ENCODE measurements at places on chromosomes 16 and 17.

- DNase-seq = no peak
These were observed 6.5 kb upstream of the MTMR4 start for GRCh38 chr17:58520843-58521430.

GRCh38 chr16:22008215-22009059 lies 526 bp downstream of the MOSMO start:
- DNase-seq = peak; percentile 18

DNA sequence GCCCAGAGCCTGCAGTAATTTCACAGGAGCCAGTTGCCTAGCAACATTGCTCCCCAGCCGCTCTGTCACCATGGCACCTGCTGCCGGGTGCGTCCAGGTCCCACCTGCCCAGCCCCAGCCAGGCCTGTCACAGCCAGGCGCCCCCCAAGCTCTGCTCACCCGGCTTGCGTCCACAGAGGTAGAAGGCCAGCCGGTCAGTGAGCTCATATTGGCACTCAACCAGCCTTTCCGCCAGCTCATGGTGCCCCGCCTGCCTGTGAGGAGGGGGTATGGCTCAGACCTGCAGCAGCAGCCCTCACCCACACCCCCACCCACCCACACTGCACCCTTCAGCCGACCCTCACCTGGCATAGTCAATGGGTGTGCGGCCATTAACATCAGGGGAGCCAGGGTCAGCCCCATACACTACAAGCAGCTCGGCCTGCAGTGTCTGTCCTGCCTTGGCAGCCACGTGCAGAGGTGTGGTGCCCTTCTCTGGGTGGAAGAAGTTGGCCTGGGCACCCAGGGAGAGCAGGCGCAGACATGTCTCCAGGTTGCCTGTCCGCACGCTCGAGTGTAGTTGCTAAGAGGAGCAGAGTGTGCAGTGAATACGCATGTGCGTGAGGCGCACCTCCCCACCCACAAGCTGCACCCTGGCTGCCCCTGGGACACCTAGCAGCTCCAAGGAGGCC lies 7.7 kb downstream of the GIT1 start:
- no peak for DNase-seq

- no peak for DNase-seq
These were observed 113.3 kb downstream of the VPS53 start for GRCh38 chr17:601244-601925.

DNA sequence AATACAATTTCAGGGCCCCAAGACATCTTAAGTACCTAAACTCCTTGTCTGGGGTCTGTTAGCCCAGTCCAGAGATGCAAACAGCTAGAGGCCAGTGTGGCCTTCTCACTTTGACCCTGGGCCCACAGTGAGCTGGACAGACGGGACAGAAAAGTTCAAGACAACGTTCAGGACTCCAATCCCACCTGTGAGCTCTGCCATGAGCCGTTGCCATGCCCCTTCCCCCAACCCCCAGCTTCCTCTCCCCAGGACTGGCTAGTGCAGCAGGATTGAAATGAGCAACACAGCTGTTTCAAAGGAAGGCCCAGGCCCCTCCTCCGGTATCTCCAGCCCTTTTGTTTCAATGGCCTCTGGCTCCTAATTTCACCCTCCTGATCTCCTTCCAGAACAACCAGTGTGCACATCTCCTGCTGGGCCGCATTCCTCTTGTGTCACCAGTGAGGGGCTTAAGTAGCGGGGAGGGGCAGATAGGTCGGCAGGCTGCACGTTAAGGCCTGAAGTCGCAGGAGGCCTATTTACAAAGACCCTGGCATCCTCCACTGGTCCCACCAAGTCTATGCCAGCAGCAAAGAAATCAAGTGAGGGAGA lies 11.3 kb downstream of the AXIN2 start:
- DNase-seq = no peak

DNA sequence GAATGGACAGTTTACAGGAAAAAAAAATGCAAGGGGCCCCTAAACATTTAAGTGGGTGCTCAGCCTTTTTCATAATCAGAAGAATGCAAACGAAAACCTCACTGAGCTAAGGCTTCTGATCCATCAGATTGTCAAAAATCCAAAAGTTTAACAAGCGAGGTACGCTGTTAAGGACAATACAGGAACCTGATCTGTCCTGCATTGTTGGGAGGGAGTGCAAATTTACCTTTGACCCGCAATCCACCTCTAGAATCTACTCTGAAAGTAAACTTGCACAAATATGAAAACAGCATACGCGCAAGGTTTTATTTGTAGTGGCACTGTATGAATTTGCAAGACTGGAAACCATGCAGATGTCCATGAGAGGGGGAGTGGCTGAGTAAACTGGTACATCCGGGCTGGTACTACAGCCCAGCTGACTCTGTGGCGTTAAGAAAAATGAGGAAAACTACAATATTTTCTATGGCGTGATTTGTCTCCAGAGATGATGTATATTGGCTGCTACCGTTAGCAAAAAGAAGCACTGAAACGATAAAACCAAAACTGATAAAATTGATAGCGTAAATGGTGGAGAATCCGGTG lies 28.8 kb upstream of the ST6GALNAC1 start:
- no peak for DNase-seq

DNA sequence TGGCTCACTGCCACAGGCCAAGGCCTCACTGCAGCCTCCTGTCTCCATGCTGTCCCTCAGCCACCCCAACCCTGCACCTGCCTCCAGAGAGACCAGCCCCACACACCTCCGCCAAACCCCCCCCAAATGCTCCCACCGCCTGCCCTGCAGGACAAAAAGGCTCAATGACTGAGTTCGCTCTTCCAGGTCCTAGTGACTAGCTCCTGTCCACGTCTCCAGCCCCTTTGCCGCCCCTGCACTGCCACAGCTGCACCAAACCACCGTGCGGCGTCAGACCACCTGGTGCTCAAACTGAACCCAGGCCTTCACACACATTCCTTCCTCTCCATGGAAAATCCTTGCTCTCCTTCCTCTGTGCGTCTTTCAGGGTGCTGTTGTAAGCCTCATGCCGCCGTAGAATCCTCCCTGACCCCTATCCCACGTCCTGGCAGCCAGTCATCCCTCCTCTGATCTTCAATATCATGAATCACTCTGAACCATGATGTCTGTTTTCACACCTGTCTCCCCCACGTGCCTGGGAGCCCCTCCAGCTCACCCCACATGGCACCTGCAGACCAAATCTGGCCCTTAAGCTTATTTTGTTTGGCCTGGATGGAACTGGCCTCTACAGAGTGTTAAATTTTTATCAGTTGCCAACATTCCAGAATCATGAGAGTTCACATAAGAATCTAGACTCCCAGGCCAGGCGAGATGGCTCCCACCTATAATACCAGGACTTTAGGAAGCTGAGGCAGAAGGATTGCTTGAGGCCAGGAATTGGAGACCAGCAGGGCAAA lies 4.3 kb upstream of the GSG1L start:
- no peak for DNase-seq

- DNase-seq = no peak
These were observed 27.6 kb upstream of the PITPNA start for GRCh38 chr17:1590029-1590746.

GRCh38 chr16:88992351-88993165 lies 15.6 kb upstream of the CBFA2T3 start:
- no peak for DNase-seq

DNA sequence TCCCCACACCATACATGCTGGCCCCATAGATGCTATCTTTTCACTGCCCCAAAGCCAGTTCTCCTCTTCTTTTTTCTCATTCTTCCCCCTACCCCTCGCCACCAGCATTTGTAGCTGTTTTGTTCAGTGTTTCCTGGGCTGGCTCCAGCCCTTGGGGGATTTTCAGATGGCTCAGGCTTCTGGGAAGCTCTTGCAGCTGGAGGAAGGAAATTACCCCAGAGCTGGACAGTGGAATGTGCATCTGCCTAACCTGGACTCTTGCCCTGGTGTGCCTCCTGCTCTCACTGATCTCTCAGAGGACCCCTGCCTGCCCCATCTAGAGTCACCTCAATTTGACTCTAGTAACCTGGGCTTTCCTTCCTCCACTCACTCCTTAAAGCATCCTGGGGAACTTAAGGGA lies 82.8 kb downstream of the MYH13 start:
- no peak for DNase-seq

DNA sequence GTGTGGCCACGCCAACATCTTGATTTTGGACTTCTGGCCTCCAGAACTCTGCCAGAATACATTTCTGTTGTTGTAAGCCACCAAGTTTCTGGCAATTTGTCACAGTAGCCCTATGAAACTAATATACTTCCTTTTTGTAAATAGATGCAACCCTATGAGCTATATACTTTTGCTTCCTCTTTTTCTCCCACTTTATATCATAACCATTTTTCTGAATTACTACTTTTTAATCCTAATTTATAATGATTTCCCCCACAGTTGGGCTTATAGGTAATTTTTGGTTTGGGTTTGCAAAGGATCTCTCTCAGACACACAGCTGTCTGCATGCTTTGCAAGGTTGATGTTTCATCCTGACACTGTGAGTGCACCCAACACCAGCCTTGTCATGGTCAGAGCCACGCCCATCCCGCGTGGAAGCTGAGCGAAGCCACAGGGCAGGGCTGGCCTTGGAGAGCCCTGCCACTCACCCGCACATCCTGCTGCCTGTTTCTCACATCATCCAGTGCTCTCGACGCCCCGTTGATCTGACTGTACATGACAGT lies 5.8 kb downstream of the TRIM25 start:
- no peak for DNase-seq

- no peak for DNase-seq
These were observed 82.2 kb downstream of the PLXDC1 start for GRCh38 chr17:39069114-39069756.

GRCh38 chr17:56604691-56605290 lies 11.3 kb downstream of the NOG start:
- DNase-seq = no peak

DNA sequence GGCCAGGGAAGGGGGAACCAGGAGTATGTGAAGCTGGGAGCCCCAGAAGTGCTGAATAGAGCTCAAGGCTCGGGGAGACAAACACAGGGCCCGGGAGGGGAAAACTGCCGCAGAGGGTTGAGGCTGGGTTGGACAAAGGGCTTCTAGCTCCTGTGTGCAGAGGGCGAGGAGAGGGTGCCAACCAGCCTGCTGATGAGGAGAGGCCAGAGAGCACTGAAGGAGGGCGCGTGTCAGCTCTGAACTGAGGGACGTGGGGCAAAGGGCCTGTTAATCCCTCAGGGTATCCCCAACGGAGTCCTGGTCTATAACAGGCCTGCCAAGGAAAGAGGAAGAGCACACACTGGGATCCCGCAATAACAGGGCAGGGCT lies 151.3 kb downstream of the C16orf78 start:
- no peak for DNase-seq

GRCh38 chr17:5705876-5706576 lies 121.7 kb upstream of the NLRP1 start:
- DNase-seq = no peak

- DNase-seq = no peak
These were observed 7.2 kb downstream of the SOCS7 start for GRCh38 chr17:38358586-38359513.

GRCh38 chr17:82985428-82985805 lies 94.0 kb upstream of the METRNL start:
- DNase-seq = no peak

DNA sequence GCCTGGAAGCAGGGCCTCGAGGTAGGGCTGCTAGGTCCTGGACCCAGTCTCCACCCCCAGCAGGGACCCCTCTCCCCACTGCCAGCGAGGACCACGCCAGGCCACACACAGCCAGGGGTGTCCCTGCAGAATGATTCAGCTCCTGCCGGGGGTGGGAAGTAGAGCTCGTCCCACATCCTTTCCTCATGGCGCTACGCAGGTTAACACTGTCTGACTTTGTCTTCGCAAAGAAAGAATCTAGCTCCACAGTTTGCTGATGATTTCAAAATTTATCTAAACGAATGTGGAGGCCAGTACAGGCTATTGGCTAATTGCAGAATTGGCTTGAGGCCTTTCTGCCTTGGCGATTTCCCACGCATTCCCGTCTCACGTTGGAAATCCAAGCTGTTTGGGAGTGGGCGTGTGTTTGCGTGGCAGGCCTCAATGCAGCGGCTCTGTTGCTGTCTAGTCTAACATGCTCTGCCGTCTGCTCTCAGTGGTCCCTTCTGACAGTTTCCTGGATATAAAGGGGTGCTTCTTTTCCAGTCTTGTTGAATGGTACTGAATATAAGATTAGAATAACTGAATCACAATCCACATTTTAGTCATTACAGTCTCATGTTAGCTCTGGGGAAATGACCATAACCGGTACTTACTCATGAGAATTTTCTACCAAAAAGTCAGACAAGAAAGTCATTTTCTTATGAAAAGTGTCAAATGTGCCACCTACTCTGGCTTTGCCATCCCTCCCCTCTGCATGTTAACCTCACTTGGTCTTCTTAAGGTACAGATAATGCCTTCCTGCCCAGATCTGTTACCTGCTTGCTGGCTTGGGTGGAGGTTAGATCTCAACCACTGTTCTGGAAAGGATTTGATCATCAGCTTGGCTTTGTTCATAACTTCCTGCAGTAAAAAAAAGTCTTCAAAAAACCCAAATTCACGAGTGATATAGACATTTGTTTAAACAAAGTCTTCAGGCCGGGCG lies 252.4 kb downstream of the NTN1 start:
- DNase-seq = peak; percentile 36

DNA sequence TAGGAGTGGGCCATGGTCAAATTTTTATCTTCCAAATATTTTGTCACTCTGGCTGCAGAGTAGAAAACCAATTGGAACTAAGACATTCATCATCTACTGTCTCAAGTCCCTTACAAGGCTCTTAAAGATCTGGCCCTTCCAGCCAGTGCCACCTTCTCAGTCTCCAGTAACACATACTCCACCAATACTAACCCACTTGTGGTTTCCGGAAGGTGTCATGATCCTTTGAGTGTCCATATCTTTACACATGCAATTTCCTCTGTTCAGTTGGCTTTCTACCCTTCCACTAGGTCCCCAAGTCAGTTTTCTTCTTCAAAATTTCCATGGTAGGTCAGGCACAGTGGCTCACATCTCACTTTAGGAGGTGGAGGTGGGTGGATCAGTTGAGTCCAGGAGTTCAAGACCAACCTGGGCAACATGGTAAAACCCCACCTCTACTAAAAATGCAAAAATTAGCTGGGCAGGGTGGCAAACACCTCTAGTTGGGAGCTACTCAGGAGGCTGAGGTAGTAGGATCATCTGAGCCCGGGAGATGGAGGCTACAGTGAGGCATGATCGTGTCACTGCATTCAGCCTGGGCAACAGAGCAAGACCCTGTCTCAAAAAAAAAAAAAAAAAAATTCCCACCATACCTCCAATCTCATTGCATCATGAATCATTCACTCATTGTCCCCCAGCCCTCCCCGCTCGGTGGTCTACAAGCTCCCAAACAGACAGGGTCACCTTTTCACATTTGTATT lies 6.0 kb upstream of the GRB2 start:
- DNase-seq = no peak

DNA sequence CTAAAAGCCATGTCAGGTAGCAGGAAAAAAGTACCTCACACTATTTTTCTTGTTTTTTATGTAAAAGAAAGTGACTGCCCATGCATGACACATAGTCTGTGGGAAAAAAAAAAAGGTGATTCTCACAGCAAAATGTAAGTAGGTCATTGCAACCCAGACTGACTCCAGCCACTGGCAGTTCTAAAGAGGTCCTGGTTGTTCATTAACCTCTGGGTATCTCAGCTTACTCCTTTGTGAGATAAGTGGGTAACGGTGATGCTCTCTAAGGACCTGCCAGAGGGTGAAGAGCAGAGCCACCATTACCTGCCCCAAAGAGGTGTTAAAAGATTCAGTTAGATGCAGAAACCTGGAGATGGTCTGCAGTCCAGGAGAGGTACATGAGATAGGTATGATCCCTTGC lies 531.9 kb downstream of the GRIN2A start:
- no peak for DNase-seq

Data from activated T-cell treated with anti-CD3 and anti-CD28 coated beads for 48 hours (primary cell).